ENCODE measurements at places on chromosomes 3 and 15.

DNA sequence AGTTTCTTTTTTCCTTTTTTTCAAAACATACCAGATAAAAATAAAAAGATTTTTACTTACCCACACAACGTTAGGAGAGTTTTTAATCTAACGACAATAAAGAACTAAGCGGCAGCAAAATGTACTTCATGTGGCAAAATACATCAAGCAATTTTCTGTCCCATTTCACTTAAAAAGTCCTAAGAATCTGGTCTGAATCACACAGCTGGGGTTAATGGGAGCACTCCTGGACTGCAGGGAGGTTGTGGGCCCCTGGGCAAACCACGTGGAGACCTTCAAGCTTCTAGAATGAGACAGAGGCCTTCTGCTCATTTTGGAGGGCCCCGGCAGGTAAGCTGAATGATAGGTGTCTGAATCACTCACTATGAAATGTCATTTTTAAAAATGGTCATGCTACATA, 193.8 kb downstream of the RORA start:
- no peak for DNase-seq

- DNase-seq: no peak
Measured at GRCh38 chr3:95097493-95097892, 1034.6 kb downstream of the NSUN3 start.

- no peak for DNase-seq
Measured at GRCh38 chr15:77532846-77533245, 99.9 kb downstream of the LINGO1 start.

DNA sequence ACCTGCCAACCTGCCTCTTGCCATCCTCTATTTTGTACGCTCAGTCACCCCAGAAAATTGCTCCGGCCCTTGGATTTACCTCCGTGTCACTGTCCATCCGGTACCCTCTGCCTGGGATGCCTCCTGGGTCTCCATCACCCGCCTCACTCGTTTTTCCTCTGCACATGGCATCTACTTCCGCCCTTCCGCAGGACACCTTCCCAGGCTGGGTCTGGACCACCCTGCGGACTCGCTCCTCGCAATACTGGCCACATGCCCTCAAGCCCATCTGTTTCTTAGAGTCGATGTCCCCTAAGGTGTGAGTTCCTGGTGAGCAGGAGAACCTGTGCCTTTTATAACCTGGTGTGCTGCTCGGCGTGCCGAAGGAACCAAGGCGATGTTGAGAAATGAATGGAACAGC, 58.5 kb downstream of the APBA2 start:
- DNase-seq: no peak

DNA sequence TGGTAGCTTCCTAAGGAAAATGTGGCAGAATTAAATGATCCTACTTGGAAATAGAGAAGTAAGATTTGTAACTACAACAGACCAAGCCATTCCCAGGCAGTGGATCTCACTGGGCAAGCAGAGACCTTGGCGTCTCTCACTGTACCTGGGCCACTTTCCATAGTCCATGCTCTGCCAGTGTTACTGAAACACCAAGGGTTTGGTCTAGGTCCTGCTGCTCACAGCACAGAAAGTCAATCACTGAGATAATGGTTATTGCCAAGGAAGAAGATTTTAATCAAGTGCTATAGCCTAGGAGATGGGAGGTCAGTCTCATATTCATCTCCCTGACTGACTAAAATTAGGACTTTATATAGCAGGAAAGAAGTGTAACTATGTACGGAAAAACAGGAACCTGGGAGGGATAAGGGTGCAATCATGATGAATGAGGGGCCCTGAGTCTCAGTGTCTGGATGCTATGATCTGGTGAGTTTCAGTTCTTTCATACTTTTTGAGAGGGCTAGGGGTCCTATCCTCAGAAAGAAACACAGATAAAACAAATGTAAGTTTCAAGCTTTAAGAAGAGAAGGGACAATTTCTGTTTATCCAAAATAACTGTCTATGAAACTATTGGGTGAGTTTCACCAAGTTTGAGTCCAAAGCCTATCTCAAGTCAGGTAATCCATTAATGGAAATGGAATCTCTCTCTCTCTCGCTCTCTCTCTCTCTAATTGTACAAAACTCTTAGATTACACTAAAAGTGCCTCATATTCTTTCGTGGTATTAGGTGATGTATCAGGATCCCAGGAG, 20.6 kb downstream of the GPR15 start:
- DNase-seq: no peak

GRCh38 chr3:121796970-121797369, 37.9 kb downstream of the IQCB1 start:
- DNase-seq: no peak
